ENCODE measurements at places on chromosomes 3 and 15. TPM values are rescaled to one million over a fixed set of nuclear protein-coding genes. Genes with fewer than 3 reads are reported as not detected.

The CHRNA3 gene
- 0.67 TPM for total RNA-seq

The COL6A5 gene
- under 0.01 TPM for total RNA-seq

The TRAIP gene
- total RNA-seq = 10.5 TPM

The MKRN2OS gene
- total RNA-seq = not detected

The FEZF2 gene
- total RNA-seq = not detected

The SELENOK gene
- total RNA-seq = 26.5 TPM

The FOXB1 gene
- not detected for total RNA-seq

The MYZAP gene
- total RNA-seq = not detected

The NOX5 gene
- total RNA-seq = under 0.01 TPM

The ISG20 gene
- total RNA-seq = 126 TPM

The CMTM7 gene
- 9.8 TPM for total RNA-seq

The SOX14 gene
- total RNA-seq = not detected

The TGM4 gene
- total RNA-seq = not detected

The PLIN1 gene
- not detected for total RNA-seq

The REC114 gene
- not detected for total RNA-seq

The CCDC13 gene
- not detected for total RNA-seq

The KCNMB2 gene
- not detected for total RNA-seq

The ITIH1 gene
- not detected for total RNA-seq

The SYNPR gene
- total RNA-seq = not detected

The GPR87 gene
- not detected for total RNA-seq

The RETNLB gene
- not detected for total RNA-seq

The POMGNT2 gene
- 13.4 TPM for total RNA-seq

The ANKRD34C gene
- total RNA-seq = not detected

The PROS1 gene
- total RNA-seq = 70.2 TPM

The FES gene
- 23.4 TPM for total RNA-seq

The AQP9 gene
- total RNA-seq = not detected

The CCDC39 gene
- not detected for total RNA-seq

The FAM81A gene
- total RNA-seq = 1.2 TPM

The PARP9 gene
- total RNA-seq = 90.6 TPM

The TMEM212 gene
- not detected for total RNA-seq

The ERC2 gene
- total RNA-seq = not detected

The HTR3E gene
- not detected for total RNA-seq

The GOLGA6L7 gene
- not detected for total RNA-seq

The RASL12 gene
- total RNA-seq = 0.69 TPM

The BTLA gene
- total RNA-seq = not detected

The GRM7 gene
- not detected for total RNA-seq

The CRYBG3 gene
- 15.5 TPM for total RNA-seq

The SEMA6D gene
- total RNA-seq = 31.0 TPM

The ARGFX gene
- not detected for total RNA-seq

The TRPC1 gene
- total RNA-seq = 10.3 TPM

The GABRR3 gene
- total RNA-seq = not detected

The PODXL2 gene
- total RNA-seq = 12.7 TPM

The PLA2G4E gene
- total RNA-seq = not detected

The AVEN gene
- total RNA-seq = 12.2 TPM

The CLDN18 gene
- not detected for total RNA-seq

The HYKK gene
- 5.8 TPM for total RNA-seq

The ZPLD1 gene
- not detected for total RNA-seq
